Activated gamma-delta T cell treated with Interleukin-2 at 50 U/mL for 16 hours (primary cell): ENCODE measurements at places on chromosomes 5 and 9.

GRCh38 chr5:96942911-96943310 lies 7.0 kb downstream of the LNPEP start:
- DNase-seq = no peak

DNA sequence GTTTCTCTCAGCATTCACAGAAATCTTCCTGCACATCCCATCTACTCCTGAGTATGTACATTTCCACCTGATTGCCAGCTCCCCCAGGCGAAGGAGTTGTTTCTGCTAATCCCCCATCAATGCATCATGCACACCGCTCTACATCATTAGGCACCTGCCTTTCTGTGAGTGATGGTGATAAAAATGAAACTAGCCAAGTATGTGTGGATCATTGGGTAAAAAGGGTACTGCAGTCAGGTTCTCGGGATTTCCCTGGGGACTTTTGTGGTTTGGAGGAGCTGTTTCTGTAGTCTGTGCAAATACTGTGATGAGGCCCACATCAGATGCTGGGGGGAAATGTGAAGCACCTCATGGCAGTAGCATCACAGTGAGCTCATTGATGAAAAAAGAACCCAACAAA lies 30.4 kb downstream of the CAMK4 start:
- peak; percentile 36 for DNase-seq

- no peak for DNase-seq
Measured at GRCh38 chr9:23375511-23375910, 450.5 kb downstream of the ELAVL2 start.

GRCh38 chr5:159909126-159909525 lies 7.2 kb upstream of the ADRA1B start:
- no peak for DNase-seq

DNA sequence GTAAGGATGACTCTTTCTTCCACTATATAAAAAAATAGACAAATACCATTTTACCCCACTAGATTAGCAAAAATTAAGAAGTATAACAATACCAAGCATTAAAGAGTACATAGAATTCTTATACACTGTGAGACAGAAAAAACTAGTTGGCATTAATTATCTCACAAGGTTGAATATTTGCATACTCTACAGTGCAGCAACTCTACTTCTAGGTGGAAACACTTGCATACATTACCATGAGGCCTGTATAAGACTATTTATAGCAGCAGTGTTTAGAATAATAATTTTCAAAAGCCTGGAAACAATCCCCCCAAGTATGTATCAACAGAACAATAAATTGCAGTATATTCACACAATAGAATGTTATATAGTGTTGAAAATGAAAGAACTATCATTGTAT lies 19.0 kb upstream of the PURA start:
- DNase-seq = no peak

DNA sequence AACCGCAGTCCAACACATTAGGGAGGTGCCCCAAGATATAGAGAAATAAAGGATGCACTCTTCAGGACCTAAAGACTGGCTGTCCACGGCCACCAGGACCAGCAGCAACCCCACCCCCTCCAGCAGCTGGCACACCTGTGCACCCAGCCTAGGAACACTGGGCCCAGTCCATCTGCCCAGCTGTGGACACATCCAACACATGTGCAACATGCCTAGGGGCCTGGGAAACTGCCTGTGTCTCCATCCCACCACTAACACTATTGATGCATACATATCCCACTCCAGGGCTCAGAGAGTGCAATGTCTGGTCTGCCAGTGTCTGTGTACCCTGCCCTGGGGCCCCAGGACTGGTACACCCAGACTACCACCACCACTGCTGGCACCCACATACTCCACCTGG lies 1781.3 kb downstream of the MAT2B start:
- no peak for DNase-seq

DNA sequence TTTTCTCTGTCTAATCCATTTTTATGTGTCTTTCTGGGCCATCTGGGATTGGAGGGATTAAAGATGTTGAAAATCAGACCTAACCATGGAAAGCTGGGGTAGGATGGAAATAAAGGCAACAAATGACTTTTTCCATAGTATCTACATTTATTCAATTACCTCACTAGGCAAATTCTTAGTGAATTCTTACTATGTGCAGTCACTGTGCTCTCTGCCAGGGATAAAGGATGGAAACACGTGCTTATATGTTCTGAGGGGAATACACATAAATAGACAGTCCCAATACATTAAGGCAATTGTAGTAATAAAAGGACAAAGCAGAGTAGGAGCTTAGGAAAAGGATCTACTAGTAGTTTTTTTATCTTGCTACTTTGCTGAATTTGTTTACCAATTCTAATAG lies 214.2 kb downstream of the PRR16 start:
- no peak for DNase-seq
